ENCODE measurements at places on chromosomes 11 and 22. TPM values are rescaled to one million over a fixed set of nuclear protein-coding genes. Genes with fewer than 3 reads are reported as not detected.

- peak overlapping the region; percentile 35 for H3K27ac ChIP-seq
- H3K4me1 ChIP-seq, result no peaks in the 10 kb centered on the region
- H3K4me3 ChIP-seq, result peak overlapping the region; percentile 18
- H3K36me3 ChIP-seq, result no peaks in the 10 kb centered on the region
- no peaks in the 10 kb centered on the region for H3K27me3 ChIP-seq
These were observed 2.0 kb downstream of the HEPN1 start for GRCh38 chr11:124920870-124921609.

CLDN5 gene
- 46.9 TPM for total RNA-seq

OR8G5 gene
- 3.0 TPM for total RNA-seq

DNA sequence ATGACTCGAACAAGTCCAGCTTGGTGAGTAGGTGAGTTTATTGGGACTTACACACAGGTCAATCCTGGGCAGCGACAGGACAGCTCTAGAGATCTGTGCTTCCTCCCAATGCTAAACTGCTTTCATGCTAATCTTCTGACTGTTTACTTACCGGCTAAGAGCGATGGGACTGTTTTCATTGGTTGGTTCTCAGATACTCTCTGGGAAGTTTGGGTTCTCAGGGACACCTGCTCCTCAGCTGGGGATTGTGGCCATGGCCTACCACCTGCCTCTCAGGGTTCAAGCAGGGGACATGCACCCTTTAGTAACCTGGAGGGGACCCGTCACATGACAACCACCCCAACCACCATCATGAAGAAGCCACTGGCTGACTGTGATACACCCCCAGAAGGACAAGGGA, 13.1 kb downstream of the APOL2 start:
- DNase-seq, result no peak
- no peak overlapping the region for H3K4me3 ChIP-seq
- H3K36me3 ChIP-seq, result peaks cover 6% of the 10 kb centered on the region
- H3K4me1 ChIP-seq, result no peaks in the 10 kb centered on the region

DNA sequence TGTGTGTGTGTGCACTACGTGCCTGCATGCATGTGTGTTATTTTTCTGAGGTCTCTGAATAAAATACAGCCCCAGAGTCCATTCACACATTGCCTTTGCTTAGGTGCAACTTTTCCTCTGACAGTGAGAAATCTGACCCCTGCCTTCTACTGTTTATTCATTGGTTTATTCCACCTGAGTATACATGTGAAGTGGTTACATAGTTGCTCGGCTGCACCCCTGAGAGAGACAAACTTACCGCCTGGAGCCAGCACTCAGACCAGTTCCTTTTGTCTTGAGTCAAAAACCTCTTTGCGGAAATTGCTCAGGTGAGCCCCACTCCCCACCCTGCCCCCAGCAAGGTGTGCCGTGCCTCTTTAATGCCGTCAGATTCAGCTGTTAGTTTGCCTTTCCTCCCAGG, 363.6 kb downstream of the BRD1 start:
- H3K4me3 ChIP-seq, result no peak overlapping the region
- H3K27me3 ChIP-seq, result peaks cover 18% of the 10 kb centered on the region
- H3K27ac ChIP-seq, result no peak overlapping the region
- no peaks in the 10 kb centered on the region for H3K36me3 ChIP-seq
- no peaks in the 10 kb centered on the region for H3K4me1 ChIP-seq
- DNase-seq, result no peak
